ENCODE measurements at places on chromosomes 7 and 10.
A peak's percentile ranks its signal among the peaks of the same experiment; 100 is the strongest.

GRCh38 chr7:147411096-147411495, 1179.5 kb upstream of the C7orf33 start:
- no peak for DNase-seq

- no peak for DNase-seq
Measured at GRCh38 chr7:147014286-147014955, 897.8 kb downstream of the CNTNAP2 start.

- peak; percentile 26 for DNase-seq
Measured at GRCh38 chr10:114874827-114875411, 53.3 kb downstream of the FHIP2A start.

DNA sequence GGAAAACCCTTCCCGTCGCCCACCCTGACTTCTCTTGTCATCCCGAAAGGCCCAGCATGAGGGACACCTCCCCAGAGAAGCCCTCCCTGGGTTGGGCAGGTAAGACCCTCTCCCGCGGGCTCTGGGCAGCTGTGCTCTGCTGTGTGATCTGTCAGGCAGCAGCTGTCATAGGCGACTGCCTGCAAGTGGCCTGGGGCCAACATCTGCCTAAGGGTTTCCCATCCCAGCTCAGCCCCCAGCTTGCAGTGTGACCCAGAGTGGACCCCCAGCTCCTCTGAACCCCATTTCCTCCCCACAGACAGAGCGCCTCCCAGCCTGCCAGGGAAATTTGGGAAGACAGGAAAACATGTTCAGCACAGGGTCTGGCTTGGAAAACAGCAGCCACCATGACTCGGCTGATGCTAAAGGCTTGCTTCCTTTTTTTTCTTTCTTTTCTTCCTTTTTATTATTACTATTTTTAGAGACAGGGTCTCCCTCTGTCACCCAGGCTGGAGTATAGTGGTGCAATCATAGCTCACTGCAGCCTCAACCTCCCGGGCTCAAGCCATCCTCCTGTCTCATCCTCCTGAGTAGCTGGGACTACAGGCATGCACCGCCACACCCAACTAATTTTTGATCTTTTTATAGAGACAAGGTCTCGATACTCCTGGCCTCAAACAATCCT, 18.3 kb upstream of the TNRC18 start:
- DNase-seq, result no peak

DNA sequence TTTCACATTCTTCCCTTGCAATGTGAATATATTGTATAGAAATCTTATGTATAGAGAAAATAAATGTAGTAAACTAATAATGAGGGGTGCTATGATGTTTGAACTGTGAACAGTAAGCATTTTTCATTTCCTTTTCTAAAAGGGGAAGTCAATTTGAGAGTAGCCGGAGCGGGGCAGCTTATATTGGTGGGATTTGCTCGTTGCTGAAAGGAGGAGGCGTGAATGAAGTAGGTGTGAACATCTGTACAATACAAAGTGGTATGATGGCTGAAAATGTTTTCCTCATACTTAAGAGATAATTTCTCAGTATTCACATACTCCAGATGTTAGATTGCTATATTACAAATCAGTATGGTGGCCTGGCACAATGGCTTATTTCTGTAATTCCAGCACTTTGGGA, 87.1 kb downstream of the SRI start:
- DNase-seq, result no peak

DNA sequence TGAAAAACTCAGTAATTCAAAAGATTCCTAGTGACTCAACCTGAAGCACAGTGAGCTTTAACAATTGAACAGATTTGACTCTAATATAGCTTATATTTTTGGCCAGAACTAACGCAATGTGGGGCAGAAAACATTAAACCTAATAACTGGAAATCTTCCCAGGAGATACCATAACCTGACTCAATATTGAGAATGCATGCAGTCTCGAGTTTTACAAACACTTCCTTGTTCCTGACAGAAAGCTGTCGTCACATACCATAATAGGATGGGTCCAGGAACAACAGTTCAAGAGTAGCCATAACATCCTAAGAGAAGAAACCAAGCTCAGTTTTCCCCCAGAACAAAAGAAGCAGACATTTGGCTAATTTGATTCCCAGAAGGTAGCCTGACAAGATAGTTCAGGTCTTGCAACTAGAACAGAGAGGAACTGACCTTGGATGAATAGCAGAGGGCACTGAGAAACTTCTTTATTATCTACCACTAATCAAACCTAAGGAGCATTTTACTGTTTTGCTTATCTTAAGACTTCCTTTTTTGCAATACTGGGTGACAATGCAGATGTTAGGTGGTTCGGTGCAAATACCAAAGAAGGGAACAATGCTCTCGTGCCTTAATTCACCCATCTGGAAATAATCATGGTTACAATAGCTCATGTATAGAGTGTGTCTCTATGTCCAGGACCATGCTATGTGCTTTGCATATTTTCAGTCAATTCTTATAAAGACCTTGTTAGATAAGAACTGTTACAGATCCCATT, 38.6 kb upstream of the ACSL5 start:
- no peak for DNase-seq

DNA sequence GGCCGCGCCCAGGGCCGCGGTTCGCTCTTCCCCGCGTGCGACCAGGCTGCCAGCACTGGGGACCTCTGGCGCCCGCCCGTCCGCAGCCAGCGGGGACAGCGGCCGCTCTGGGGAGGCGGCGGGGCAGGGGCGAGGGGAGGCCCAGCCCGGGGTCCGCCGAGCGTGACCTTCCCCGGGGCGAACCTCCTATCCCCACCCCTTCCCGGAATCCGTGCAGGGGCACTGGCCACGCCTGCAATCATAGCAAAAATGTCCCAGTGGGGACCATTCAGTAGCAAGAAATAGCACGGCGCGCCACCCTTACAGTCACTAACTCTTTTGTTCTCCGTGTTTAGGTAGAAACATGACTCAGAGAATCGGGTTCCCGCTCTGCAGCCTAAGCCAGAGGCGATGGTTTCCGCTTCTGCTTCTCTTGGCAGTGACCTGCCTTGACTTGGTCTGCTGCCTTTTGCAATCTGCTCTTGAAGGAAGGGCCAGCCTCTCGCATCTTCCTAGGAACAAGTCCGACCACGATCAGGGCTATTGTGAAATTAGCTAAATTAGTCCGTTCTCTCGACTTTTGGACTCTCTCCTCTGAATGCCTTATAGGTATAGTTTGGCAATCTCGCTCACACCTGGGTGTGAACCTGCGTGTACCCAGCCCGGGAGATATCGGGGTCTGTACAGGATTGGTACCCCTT, 79.3 kb upstream of the ACBD5 start:
- peak; percentile 45 for DNase-seq

- DNase-seq, result no peak
Measured at GRCh38 chr7:105975770-105976417, 12.8 kb downstream of the CDHR3 start.

GRCh38 chr7:127872122-127872521, 159.1 kb downstream of the LRRC4 start:
- no peak for DNase-seq

GRCh38 chr7:98958968-98959367, 80.6 kb downstream of the TRRAP start:
- DNase-seq, result no peak

DNA sequence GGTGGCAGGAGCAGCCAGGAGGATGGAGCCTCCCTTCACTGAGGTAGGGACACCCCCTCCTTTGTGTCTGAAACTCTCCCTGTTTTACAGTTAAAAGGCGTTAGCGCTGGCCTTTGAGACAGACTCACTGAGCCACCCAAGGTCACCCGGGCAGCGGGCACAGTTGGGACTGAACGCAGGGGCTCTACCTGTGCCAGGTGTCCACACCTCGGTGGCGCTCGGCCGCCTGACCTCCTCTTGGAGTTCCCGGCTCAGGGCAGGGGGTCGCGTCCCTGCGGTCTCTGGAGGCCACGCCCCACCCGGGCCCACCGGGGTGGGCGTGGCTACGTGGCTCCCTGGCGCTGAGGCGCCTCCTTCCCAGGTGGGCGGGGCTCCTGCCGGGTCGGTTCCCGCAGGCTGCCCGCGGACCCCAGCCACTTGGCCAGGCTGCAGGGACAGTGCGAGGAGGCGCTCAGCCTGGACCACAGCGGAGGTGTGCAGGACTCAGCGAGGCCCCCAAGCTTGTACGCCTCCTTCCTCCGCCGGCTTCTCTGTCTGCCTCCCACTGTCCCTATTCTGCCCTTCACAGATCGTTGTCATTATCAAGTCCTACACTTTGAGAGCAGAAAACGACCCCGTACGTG, 39.9 kb upstream of the LEP start:
- no peak for DNase-seq

- peak; percentile 79 for DNase-seq
Measured at GRCh38 chr10:127853868-127854768, 38.6 kb downstream of the CLRN3 start.

DNA sequence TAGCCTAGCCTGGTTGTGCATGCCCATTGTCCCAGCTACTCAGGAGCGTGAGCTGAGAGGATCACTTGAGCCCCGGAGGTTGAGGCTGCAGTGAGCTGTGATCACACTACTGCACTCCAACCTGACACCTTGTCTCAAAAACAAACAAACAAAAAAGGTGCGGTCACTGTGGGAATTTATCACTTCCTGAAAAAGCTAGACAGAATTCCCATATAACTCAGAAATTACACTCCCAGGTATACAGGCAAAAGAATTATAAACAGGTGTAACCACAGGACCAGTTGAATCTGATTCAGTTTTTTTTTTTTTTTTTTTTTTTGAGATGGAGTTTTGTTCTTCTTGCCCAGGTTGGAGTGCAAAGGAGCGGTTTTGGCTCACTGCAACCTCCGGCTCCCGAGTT, 3.2 kb upstream of the OGDH start:
- no peak for DNase-seq

DNA sequence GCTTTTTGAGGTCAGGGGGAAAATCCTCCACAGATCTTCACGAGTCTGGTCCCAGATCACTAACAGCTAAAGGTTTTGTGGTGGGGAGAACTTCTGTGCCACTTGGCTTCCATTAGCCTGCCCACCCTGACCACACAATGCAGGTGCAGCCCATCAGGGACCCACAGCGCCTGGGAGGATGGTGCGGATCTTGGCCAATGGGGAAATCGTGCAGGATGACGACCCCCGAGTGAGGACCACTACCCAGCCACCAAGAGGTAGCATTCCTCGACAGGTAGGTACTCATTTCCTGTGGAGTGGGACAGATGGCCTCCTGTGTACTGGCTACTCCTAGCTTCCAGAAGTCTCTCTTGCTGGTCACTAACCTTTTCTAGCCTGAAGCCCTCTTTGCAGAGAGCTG, 1.5 kb downstream of the FAM241B start:
- DNase-seq, result no peak

GRCh38 chr7:142134909-142135308, 23.4 kb downstream of the MGAM2 start:
- no peak for DNase-seq

- DNase-seq, result peak; percentile 89
Measured at GRCh38 chr10:32332299-32332750, 14.6 kb downstream of the EPC1 start.

DNA sequence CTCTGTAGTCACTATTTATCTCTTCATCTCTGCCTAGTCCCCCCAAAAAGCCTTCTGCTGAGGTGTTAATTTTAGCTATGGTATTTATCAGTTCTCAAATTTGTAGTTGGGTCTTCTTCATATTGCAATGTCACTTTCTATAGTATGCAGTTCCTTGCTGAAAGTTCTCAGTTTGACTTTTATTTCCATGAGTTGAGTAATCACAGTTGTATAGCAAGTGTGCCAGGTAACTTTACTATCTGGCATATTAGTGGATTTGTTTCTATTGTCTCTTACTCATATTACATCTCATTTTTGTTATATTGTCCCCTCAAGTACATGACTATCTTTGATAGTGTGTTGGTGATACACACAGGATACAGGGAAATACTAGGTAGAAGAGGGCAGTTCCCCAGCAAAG, 152.8 kb downstream of the CUBN start:
- DNase-seq, result peak; percentile 59

DNA sequence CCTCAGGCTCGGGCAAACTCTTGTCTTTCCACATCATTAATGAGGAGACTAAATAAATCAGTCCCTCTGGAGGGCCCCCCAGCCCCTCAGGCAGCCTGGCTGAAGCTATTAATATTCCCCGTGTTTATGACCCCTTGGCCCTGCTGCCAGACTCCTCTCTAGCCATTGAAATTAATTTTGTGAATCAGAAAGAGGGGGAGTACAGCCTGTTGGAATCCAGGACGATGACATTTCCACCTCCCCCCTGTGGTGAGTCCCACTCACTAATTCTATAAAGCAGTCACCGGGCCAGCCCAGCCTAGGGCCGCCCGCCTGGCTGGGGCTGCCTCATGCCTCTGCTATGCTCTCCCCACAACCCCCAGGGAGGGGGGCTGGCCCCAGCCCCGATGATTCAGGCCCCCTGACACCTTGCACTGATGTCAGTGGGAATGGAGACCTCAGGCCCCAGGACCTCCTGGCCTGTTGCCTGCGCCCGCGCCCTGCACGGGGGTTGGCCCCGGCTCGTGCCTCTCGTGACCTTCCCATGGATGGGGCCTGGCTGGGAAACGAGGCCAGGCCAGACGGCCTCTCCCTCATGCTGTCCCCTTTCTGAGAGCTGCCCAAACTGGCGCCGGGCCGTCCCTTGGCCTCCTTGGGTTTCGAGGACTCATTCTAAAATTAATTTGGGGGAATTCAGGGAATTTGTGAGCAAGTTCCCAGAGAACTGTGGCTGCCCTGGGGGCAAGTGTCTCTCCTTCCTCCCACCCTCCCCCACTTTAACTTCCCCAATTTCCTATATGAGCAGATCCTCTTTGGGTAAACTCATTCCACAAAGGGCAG, 34.0 kb downstream of the TMEM270 start:
- no peak for DNase-seq

DNA sequence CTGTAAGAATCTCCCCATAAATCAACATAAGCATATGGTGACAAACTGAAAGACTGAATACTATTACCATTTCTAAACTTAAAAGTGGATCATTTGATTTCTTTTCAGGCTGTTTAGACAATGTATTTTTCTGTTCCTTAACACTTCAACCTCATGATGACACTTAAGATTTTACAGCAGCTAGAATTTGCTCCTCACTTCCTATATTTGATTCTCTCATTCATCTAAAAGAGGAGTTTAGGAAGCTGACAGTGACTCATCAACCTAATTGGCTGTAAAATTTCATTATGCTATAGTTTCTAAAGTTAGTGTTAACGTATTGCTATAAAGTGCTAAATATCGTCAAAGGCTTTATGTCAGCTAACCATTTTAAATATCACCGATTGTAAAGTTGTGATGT, 478.7 kb downstream of the GRM8 start:
- no peak for DNase-seq

- no peak for DNase-seq
Measured at GRCh38 chr7:69095649-69096048, 502.6 kb upstream of the AUTS2 start.

- DNase-seq, result no peak
Measured at GRCh38 chr7:147535701-147536111, 1054.9 kb upstream of the C7orf33 start.

- DNase-seq, result no peak
Measured at GRCh38 chr7:32611201-32612099, 116.2 kb downstream of the AVL9 start.

DNA sequence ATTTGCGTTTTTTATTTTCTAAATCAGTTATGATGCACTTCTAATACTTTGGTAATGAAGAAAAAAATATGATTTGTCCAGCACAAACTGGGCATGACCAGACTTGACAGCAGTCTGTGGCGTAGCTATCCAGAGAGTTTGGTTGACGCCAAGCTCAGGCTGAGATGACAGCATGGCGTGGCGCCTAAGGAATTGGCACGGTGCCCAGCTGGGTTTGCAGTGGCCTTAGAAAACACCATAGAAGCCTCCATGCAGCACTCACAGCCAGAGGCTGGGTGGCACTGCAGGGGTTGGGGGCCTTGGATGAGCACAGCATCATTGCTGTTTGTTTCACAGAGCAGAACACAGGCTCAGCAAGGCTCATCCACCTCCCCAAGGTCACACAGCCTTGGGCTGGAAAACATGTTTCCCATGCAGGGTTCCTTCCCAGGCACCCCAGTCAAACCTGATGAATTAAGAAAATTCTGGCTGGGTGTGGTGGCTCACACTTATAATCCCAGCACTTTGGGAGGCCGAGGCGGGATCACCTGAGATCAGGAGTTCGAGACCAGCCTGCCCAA, 88.9 kb downstream of the GTF2IRD1 start:
- DNase-seq, result no peak

Measured in activated CD4-positive, alpha-beta T cell treated with anti-CD3 and anti-CD28 coated beads, Interleukin-2, Interleukin-6, amounts not matched to agents 100 ng/mL and 50 ng/mL, durations not matched to agents 16 hours and 8 hours (primary cell).